Ascending aorta (tissue), 2 donors: ENCODE measurements at places on chromosomes 7 and 10.

DNA sequence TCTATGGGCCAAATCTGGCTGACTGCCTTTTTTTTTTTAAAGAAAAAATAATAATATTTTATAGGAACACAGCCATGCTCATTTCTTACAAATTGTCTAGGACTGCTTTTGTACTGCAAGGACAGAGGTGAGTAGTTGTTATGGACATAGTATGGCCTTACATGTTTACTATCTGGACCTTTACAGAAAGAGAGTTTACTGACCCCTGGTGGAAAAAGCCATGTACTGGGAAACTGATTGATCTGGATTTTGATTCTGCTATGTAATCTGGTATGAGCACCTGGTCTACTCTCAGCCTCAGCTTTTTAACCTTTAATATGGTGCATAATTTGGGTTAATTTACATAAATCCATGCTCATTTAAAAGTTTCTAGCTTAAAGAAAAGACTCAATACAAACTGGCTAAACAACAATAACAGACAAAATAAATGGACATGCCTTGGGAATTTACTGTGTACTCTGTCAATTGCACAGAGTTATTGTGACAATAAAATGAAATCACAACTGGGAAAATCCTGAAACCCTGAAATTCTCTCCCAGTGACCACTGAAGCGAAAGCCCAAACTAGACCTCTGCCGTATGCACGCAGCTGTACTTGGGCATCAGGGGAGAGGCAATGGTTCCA is 260.7 kb downstream of the BMPER start:
- no peak for DNase-seq
- no peaks in the 10 kb centered on the region for H3K27me3 ChIP-seq
- H3K4me3 ChIP-seq: no peak overlapping the region
- H3K36me3 ChIP-seq: no peaks in the 10 kb centered on the region
- H3K4me1 ChIP-seq: no peaks in the 10 kb centered on the region
- no peak overlapping the region for H3K27ac ChIP-seq

- no peaks in the 10 kb centered on the region for H3K27me3 ChIP-seq
- H3K4me1 ChIP-seq: no peaks in the 10 kb centered on the region
- H3K4me3 ChIP-seq: no peak overlapping the region
- no peak overlapping the region for H3K27ac ChIP-seq
- no peak for DNase-seq
These were observed 24.8 kb downstream of the PLXNA4 start for GRCh38 chr7:132551439-132551838.

GRCh38 chr10:123574109-123574698 is 92.0 kb upstream of the GPR26 start:
- no peaks in the 10 kb centered on the region for H3K27me3 ChIP-seq
- H3K4me1 ChIP-seq: no peaks in the 10 kb centered on the region
- no peak overlapping the region for H3K27ac ChIP-seq
- H3K4me3 ChIP-seq: no peak overlapping the region
- H3K36me3 ChIP-seq: no peaks in the 10 kb centered on the region
- DNase-seq: no peak

DNA sequence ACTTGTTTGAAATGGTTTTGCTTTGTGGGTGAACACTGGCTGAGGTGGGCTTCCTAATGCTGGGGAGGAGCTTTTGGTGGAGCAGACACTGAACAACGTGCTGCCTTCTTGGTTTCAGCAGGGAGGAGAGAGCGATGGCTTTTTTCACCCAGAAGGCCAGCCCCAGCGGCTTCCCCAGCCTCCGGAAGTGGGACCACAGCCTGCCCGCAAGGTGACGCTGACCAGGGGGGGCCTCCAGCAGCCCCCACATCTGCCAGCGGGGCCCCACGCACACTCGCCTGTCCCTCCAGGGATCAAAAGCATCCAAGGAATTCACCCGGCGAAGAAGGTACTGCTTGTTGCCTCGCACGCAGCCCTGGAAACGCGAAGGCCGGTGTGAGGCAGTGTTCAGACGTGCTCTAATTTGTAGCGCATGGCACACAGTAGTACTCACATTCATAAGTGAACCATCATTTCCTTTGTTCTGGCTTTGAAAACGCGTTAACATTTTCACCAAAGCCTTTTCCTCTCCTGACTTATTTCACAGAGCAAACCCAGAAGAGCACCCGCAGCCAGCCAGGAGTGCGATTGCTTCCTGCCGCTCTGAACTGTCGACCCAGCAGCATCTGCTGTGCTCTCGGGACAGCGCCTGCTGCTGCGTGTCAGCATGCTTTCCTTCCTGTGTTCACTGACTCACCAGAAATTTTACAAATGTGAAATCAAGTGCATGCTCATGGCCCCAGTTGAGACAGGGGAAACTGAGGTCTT is 48.4 kb downstream of the SHH start:
- H3K4me3 ChIP-seq: no peak overlapping the region
- H3K36me3 ChIP-seq: peaks cover 42% of the 10 kb centered on the region
- no peaks in the 10 kb centered on the region for H3K27me3 ChIP-seq
- no peaks in the 10 kb centered on the region for H3K4me1 ChIP-seq
- no peak overlapping the region for H3K27ac ChIP-seq
- DNase-seq: no peak

- H3K36me3 ChIP-seq: no peaks in the 10 kb centered on the region
- H3K27ac ChIP-seq: no peak overlapping the region
- no peak for DNase-seq
- no peaks in the 10 kb centered on the region for H3K4me1 ChIP-seq
- no peaks in the 10 kb centered on the region for H3K27me3 ChIP-seq
- no peak overlapping the region for H3K4me3 ChIP-seq
These were observed 318.5 kb upstream of the SEMA3A start for GRCh38 chr7:84513061-84513460.

- DNase-seq: peak; percentile 87
- H3K27ac ChIP-seq: peak overlapping the region; percentile 85
- no peak overlapping the region for H3K4me3 ChIP-seq
- H3K4me1 ChIP-seq: peaks cover 25% of the 10 kb centered on the region
These were observed 305.3 kb upstream of the NFE2L3 start for GRCh38 chr7:25846722-25847121.

DNA sequence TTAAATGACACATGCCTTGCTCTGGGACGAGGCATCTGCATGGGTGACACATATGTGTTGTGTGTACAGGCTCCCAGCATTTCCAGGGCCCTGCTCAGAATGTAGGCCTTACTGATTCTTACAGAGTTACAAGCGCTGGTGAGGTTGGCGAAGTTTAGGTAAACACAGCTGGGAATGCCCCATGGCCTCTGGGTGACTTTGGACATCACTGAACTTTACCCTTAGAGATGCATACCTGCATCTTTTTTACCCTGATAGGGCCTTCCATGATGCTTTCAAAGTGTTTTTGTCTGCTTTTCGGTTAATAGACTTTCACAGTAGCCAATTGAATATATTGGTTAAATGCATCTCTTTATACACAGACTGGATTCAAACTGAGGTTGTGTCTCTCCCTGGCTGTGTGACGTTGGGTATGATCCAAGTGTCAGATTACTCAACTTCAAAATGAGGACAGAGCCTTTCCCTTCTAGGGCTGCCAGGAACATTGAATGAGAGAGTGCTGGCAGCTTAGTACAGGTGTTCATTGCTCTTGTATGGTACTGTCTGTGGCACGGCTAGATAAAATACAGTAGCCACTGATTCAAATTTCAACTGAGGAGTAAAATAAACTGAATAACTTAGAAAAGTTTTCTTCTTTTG is 29.5 kb downstream of the EGFR start:
- H3K36me3 ChIP-seq: no peaks in the 10 kb centered on the region
- DNase-seq: no peak
- peaks cover 38% of the 10 kb centered on the region for H3K4me1 ChIP-seq
- no peaks in the 10 kb centered on the region for H3K27me3 ChIP-seq
- H3K27ac ChIP-seq: no peak overlapping the region
- H3K4me3 ChIP-seq: no peak overlapping the region

DNA sequence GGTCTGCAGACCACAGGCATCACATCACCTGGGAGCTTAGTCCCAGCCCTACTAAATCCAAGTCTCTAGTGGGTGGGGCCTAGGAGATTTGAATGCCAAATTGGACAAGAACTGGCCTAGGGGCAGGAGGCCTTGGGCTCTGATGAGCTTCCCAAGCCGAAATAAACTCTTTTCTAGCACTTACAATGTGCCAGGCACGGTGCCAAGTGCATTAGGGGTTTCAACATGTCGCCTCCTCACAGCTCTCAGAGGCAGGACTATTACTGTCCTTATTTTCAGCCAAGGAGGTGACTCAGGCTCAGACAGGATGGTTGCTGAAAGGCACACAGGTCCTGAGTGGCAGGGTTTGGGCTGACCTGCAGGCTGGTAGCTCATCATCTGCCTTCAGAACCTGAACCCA is 9.2 kb upstream of the CPA1 start:
- peak overlapping the region; percentile 86 for H3K27ac ChIP-seq
- no peak overlapping the region for H3K4me3 ChIP-seq
- peak; percentile 85 for DNase-seq
- H3K4me1 ChIP-seq: peaks cover 25% of the 10 kb centered on the region

DNA sequence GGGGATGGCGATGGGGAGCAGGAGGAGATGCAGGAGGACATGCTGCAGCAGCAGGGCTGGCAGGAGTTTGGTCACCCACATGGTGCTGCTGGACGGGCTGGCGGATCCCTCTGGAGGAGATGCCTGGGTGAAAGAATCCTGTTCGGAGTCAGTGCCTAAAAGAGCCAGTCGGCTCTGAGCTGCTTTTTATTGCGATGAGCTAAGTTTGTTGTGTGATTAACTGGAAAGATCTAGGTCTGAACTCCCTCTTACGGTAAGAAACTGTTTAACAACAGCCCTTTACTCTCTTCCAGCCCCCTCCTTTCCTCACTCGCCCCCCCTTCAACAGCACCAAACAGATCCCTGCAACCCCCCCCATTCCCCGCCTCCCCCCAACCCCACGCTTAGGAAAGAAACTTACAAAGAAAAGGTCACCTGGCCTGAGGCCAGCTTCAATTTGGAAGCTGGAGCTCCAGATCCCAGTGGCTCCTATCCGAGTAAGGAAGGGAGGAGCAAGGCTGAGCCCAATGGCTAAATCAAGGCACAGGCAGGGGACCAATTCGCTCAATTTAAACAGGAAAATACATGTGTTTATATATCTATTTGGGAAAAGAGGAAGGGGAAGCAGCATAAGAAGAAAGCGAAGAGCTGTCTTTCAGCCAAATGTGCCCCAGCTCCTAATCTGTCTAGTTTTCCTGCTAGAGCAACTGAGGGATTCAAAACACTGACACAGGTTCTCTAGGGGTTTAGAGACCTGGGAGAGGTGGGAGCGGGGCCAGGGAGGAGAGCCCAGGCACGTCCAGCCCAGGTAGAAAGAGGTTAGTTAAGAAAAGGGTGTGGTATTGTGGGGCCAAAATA is at the start of gene HGF:
HGF (minus strand) TSS at position 157 of the 837 bp plus-strand sequence; CDS start at position 81, 76 bp downstream.
- no peaks in the 10 kb centered on the region for H3K36me3 ChIP-seq
- H3K27ac ChIP-seq: peak within 1 kb of the TSS; percentile 64
- peak within 1 kb of the TSS; percentile 75 for H3K4me3 ChIP-seq
- no peaks in the 10 kb centered on the region for H3K4me1 ChIP-seq

- H3K4me3 ChIP-seq: no peak overlapping the region
- no peaks in the 10 kb centered on the region for H3K27me3 ChIP-seq
- DNase-seq: no peak
- H3K4me1 ChIP-seq: no peaks in the 10 kb centered on the region
These were observed 134.5 kb downstream of the ST7 start for GRCh38 chr7:117087639-117088396.

DNA sequence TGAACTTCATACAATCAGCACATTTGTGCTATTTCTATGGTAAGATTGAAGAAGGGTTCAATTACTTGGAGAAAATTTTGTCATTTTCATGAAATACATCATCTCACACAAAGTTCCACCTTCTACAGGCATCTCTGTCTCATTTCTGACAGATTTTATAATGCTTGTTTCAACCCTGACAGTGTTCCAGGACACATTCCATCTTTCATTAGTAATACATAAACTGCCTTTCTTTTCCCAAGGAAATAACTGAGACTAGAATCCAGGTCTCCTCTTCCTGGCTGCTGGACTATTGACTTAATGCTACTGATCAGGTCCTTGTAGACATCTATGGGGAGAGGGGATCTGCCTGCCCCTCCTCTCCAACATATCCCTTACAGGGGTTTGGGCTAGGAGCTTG is 70.1 kb upstream of the PLPP4 start:
- DNase-seq: no peak
- no peaks in the 10 kb centered on the region for H3K27me3 ChIP-seq
- no peak overlapping the region for H3K4me3 ChIP-seq
- H3K36me3 ChIP-seq: no peaks in the 10 kb centered on the region
- no peaks in the 10 kb centered on the region for H3K4me1 ChIP-seq
- H3K27ac ChIP-seq: no peak overlapping the region

- no peak for DNase-seq
- H3K27me3 ChIP-seq: no peaks in the 10 kb centered on the region
- no peaks in the 10 kb centered on the region for H3K4me1 ChIP-seq
These were observed 45.2 kb upstream of the ZRANB1 start for GRCh38 chr10:124896751-124897150.

- DNase-seq: no peak
- no peaks in the 10 kb centered on the region for H3K27me3 ChIP-seq
- H3K27ac ChIP-seq: no peak overlapping the region
- H3K4me3 ChIP-seq: no peak overlapping the region
- no peaks in the 10 kb centered on the region for H3K4me1 ChIP-seq
- H3K36me3 ChIP-seq: peaks cover 3% of the 10 kb centered on the region
These were observed 219.1 kb downstream of the TCF7L2 start for GRCh38 chr10:113169111-113169510.

DNA sequence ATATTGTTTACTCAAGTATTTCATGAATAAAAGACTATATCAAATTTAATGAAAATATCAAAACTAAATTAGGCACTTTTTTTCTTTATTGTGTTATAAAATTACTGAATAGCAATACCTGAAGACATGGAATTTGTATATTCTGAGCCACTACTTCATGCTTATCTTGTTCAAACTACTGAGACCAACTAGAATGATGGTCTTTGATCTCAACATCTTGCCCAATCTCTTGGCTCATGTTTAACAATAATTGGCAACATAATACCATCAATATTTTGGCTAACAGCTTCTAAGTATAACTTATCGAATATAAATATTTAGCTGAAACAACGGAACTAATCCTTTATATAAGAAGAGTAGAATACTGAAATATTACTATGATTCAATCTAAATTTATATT is 56.5 kb upstream of the AGMO start:
- no peak overlapping the region for H3K27ac ChIP-seq
- H3K4me1 ChIP-seq: no peaks in the 10 kb centered on the region

DNA sequence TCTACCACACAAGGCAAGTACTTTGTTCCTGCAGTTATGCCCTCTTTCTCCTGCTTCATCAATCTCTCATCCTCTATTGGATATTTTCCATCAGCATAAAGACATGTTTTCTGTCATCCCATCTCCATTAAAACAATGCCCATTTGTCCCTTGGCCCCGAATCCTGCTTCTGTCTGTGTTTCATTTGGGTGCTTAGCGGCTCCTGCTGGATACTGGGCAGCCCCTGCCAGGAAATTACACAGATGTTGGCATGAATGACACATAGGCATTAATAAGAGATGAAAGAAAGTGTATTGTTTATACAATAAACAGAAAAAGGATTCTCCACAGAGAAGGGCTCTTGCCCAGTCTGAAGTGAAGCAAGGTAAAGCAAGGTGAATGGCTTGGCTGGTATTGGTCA is 765.3 kb downstream of the REEP3 start:
- no peaks in the 10 kb centered on the region for H3K36me3 ChIP-seq
- H3K27me3 ChIP-seq: no peaks in the 10 kb centered on the region
- no peak overlapping the region for H3K27ac ChIP-seq
- DNase-seq: no peak

- no peaks in the 10 kb centered on the region for H3K27me3 ChIP-seq
- no peak for DNase-seq
- H3K4me3 ChIP-seq: no peak overlapping the region
These were observed 5.1 kb downstream of the CALML3 start for GRCh38 chr10:5529702-5530411.

GRCh38 chr7:93851536-93851935 is 39.0 kb downstream of the TFPI2 start:
- no peaks in the 10 kb centered on the region for H3K27me3 ChIP-seq
- no peaks in the 10 kb centered on the region for H3K36me3 ChIP-seq
- H3K4me3 ChIP-seq: no peak overlapping the region
- H3K4me1 ChIP-seq: no peaks in the 10 kb centered on the region
